ENCODE measurements at places on chromosomes 12 and 14.

DNA sequence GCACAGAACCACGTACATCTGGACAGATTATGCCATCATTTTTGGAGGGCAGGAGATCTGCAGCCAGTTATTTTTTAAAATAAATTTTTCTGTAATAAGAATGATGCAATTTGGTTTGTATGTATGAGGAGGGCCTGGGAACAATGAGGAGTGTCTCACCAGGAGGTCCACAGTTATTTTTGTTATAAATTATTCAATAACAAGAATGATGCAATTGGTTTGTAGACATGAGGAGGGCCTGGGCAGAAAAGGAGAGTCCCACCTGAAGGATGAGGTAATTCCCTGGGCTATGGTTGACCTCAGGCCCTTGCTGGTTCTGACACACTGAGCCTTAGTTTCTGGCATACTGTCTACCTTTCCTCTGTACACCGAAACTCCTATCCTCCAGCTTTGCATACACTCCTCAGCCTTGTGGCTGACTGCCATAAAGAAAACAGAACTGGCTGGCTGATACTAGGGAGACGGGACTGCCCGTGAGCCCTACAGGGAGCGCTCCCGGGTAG is 9.0 kb upstream of the DCD start:
- DNase-seq, result no peak

DNA sequence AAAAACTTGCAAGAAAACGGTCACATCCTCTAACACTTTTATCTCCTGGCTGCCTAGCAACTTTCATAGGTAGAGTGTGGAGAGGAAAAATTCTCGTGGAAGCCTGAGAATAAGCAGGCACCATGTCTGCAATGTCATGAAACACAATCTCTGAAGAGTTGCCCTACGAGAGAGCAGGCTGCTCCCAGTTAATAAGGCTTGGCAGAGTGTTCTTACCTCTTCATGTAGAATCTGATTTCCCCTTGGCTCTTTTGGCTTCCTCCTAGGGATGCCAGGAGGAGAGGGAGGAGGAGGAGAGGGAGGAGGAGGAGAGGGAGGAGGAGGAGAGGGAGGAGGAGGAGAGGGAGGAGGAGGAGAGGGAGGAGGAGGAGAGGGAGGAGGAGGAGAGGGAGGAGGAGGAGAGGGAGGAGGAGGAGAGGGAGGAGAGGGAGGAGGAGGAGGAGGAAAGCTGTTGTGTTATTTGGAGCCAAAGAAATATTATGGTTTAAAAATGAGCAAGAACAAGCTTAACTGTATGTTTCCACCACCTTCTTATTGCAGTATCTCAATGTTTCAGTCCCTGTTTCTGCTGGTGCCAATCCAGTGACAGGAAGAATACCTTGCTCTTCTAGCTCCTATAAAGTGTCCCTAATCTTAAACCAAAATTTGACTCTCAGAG is 52.9 kb downstream of the EGLN3 start:
- no peak for DNase-seq

DNA sequence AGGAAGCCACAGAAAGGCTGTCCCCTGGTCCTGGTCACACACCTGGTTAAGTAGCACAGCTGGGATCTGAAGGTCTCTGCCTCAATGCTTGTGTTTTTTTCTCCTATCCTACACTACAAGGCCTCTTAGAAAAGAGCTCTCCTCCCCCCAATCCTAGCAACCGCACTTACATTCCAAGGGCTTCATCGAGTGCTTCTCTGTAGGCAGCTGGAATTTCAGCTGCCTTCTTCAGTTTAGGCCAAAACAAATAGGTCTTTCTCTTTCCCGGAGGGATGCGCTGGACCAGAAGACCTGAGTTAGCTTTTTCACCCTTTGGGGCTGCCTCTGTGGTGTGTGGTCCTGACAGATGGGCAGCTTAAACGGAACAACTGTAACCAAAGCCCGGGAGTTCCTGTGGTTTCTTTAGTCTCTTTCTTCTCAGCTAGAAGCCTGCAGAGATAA is 109.7 kb downstream of the GPATCH2L start:
- no peak for DNase-seq

DNA sequence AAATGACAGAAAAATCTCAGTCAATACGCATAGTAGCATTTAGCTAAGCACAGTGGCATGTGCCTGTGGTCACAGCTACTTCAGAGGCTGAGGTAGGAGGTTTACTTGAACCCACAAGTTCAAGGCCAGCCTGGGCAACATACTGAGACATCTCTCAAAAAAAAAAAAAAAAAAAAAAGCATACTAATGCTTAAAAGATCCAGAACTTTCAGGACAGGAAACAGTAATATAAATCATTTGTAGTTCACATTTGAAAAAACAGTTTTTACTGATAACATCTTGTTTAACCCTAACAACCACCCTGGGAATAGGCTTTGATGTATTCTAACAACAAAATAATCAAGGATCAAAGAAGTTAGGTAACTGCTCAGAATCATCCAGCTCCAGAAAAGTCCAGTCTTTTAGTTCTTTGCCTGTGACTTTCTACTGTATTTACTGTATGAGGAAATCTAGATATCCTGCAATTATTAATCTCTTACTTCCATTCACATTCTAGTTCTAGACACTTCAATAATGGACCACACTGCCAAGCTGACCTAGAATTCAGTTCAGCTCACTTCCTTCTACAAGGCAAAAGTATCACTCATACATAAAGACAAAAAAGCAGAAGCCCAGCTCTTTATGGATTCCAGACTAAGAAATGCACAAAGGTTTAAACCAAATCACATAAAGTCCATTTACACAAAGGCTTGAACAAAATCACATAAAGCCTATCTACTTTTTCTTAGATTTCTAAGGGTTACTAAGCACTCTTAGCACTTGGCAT is 28.5 kb downstream of the PAWR start:
- DNase-seq, result no peak

GRCh38 chr14:34223373-34224148 is 238.5 kb downstream of the SPTSSA start:
- no peak for DNase-seq

GRCh38 chr12:120102189-120103043 is 14.1 kb downstream of the RAB35 start:
- DNase-seq, result no peak

- no peak for DNase-seq
Measured at GRCh38 chr12:118536306-118536906, 160.1 kb downstream of the SUDS3 start.

DNA sequence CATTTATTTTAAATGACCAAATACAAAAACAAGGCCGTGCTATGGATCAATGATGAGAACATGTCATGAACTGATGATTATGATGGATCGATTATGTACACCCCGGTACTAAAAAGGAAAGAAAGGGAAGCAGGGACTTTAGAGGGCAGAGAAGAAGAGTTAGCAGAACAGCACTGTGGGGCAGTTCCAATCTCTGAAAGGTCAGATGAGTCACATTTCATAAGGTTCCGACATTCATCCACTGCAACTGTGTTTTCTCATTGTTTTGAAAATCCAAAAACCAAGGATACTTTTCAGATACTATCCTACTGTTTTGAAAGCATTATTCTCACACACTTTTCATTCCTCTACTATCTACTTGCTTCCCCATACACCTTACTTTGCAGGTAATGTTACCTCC is 169.3 kb downstream of the STXBP6 start:
- DNase-seq, result no peak

GRCh38 chr12:132465269-132466190 is 24.4 kb upstream of the FBRSL1 start:
- DNase-seq, result no peak

GRCh38 chr14:25011095-25011494 is 38.9 kb downstream of the STXBP6 start:
- DNase-seq, result no peak

GRCh38 chr12:111764120-111764821 is 2.5 kb upstream of the ALDH2 start:
- no peak for DNase-seq

DNA sequence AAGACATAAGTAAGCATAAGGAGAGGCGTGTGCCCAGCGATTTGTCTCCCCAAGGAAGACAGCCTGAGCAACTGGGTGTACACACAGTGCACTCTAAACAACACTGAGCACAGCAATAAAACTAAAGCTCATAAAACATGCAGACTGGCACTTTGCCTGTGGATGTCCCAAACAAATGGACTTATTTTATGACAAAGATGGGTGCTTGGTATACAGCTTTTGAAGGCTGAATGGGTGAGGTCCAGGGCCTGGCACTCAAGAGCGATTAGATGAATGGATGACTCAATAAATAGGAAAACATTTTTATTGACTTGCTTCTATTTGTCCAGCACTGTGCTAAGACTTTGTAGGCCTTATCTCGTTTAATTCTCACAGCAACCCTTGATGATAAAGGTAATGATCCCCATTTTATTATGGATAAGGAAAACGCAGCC is 28.5 kb downstream of the LGMN start:
- DNase-seq, result no peak

- no peak for DNase-seq
Measured at GRCh38 chr14:59190372-59190771, 1.9 kb downstream of the DAAM1 start.

DNA sequence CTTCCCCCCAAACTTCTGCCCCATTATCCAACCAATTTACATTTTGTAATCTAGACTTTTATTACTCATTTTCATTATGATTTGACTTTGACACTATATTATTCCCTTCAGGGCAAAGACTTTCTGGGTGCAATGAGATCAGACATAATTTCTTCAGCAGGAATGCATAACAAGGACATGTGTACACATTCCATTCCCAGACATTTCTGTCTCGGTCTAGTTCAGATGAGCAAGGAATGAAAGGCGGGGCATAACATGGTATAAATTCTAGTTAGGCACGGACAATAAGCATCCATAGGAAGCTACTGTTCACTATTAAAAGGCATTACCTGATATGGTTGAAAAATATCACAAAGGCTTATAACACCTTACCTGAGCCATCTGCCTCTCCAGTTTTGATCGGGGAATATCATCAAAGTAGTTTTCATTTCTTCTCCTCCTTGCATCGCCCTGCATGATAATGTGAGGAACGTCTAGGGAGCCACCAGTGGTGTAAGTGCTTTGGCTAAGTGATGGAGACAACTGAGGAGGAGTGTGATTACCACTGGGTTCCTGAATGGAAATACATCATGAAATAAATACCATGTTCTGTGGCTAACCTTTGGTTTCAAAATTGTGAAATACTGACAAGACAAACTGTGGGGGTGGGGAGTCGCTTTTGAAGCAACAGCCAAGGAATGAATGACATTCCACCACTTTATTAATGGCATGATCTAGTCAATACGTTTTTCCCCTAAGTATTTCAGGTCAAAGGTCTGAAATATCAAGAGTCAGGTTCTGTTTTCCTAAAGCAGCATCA is 183.9 kb downstream of the APAF1 start:
- DNase-seq, result no peak

DNA sequence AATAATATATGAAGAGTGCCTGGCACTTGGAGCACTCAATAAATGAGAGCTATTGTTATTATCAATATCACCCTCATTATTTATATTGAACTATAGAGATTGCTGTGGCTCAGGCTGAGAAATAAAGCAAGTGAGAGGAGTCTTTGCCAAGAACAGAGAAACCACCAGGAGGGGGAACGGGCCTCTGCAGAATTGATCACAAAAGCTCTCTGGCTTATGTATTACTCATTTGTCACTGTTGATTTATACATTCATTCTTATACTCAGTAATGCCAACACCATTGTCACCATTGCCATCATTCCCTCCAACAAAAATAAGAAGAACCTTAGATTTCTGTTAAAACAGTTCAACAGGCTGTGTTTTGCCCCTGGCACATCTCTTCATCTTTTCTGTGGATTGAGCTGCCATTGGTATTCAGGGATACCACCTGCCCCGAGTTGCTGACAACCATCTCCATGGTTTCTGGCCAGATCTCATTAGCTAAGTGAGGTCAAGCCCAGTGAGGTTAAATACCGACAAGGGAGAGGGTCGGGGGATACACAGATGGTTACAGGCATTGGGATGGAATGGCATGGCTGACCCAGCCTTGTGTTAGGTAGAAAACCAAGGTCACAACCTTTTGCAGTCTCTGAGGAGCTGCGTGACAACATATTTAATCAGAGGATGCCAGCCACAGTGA is 21.8 kb upstream of the PCNX1 start:
- DNase-seq, result no peak

- no peak for DNase-seq
Measured at GRCh38 chr12:124734224-124734788, 129.4 kb downstream of the SCARB1 start.

GRCh38 chr12:31991815-31992214 is 32.6 kb downstream of the RESF1 start:
- no peak for DNase-seq

- DNase-seq, result no peak
Measured at GRCh38 chr12:66087365-66087943, 43.1 kb downstream of the LLPH start.

GRCh38 chr12:7073946-7074345 is 13.4 kb downstream of the C1S start:
- no peak for DNase-seq

GRCh38 chr12:19659501-19659900 is 220.2 kb downstream of the AEBP2 start:
- DNase-seq, result no peak

DNA sequence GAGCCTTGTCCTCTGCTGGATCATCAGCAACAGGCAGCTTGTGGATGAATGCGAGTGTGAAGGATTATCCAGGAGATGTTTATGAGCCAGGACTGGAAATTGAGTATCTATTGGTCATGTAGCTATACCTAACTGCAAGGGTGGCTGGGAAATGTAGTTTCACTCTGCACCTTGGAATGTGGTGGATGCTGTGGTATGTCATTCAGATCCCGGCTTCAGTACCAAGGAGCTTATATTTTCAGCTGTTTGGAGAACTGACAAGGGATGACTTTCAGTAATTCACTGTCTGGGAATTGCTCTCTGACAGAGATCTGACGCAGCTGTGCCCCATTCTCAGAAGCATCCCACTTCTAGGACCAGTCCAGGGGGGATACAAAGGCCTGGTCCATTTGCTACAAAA is 792.3 kb upstream of the NOVA1 start:
- DNase-seq, result no peak

DNA sequence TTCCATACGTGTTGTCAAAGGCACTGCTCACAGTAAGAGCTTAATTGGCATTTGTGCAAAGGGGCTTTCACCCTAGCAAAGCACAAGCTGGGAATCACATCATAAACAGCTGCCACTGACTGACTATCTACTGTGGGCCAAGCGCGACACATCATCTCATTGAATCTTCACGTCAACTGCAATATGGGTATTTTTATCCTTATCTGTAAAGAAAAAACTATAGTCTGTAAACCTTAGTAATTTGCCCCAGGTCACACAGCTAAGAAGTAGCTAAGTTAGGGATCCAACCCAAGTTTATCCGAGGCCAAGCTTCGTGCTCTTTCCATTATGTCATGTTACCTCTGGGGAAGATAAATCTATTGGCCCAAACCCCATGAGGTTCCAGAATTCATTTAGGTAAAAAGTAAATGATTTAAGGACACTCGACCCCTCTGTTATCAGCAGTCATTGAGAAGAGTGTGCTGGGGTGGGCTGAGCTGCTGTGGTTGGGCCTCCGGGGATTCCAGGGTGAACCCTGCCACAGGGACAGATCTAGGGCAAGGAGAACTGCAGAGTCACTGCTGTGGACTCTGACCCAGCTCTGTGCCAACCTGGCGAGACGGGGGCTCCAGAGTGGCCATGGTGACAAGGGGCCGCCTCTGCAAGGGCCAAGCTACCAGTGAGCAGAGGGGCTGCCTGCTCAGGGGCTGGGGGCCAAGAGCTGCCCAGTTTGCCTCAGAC is 27.6 kb downstream of the NCKAP5L start:
- no peak for DNase-seq
